ENCODE measurements at places on chromosomes 5 and 9.

- no peak for DNase-seq
Observed at GRCh38 chr5:75510417-75510835, 1.0 kb downstream of the CERT1 start.

- no peak for DNase-seq
Observed at GRCh38 chr5:24161559-24161958, 483.2 kb downstream of the CDH10 start.

DNA sequence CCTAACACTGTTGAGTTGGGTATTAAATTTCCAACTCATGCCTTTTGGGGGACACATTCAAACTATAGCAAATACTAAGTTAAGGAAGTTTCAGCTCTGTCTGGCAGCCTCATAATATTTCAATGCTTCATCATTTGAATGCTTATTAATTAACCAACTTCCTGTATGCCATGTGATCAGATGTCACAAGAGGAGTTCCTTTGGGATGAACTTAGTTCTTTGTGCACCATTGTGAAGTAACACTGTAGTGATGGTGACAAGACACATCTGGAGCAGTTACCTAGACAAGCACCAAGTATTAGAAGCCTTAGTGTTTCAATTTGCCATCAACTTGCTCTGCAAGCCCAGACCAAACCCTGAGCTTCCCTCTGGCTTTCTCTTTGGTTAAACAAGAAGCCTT lies 90.7 kb upstream of the IL12B start:
- no peak for DNase-seq

DNA sequence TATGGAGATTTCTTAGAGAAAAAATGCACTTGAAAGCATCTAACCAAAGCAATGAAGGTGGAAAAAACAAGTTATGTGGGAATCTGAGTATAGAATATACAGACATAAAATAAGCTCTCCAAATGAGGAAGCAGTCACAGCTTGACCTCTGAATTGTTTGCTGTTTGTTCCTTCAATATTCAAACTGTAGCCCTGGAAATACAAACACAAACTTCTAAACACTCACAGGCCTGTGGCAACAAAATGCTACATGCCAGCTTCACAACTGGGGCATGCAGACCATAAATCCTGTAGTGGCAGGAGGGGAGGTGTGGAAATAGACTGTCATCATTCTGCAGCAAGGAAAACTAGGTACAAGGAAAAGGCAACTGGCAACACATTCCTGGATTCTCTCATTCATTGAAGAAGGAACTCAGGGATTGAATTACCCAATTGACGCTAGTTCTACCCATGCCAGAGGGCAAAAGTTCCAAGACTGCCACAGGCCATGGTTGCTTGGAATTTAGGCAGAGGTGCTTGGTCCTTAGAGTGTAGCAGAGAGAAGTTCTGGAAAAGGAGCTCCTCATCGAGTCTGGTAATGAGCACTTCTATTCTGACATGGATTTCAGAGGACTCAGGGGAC lies 349.6 kb downstream of the PDE4D start:
- DNase-seq: no peak

GRCh38 chr9:6845880-6846279 lies 88.1 kb downstream of the KDM4C start:
- DNase-seq: no peak

DNA sequence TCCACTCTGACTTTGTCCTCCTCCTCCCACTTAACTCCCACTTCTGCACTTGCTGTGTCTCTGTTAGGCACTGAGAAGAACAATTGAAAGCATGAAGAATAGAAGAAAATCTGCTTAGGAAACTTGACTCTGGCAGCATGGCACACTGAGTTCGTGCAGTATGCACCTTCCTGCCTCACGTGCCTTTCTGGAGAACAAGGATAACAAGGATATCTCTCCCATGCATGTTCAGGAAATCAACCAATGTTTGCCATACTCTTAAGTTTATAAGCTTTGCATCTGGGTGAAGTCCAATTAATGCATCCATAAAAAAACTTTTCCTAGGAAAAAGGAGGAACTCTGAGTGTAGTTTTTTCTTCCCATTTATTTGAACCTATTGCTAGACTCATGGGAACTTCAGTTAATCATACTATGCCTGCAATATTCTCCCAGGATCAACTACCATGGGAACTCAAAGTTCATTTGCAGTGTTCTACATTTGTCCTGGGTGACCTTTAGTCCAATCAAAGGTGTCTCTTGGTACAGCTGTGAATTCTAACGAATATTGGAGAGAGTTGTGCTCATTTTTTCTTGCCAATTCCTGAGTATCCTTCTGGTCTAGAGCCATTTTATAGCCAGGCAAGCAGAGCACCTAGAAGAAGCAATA lies 227.0 kb downstream of the ENC1 start:
- no peak for DNase-seq

GRCh38 chr9:100216178-100216787 lies 117.2 kb downstream of the INVS start:
- no peak for DNase-seq

- DNase-seq: no peak
Observed at GRCh38 chr5:145737578-145737977, 97.6 kb downstream of the PRELID2 start.

DNA sequence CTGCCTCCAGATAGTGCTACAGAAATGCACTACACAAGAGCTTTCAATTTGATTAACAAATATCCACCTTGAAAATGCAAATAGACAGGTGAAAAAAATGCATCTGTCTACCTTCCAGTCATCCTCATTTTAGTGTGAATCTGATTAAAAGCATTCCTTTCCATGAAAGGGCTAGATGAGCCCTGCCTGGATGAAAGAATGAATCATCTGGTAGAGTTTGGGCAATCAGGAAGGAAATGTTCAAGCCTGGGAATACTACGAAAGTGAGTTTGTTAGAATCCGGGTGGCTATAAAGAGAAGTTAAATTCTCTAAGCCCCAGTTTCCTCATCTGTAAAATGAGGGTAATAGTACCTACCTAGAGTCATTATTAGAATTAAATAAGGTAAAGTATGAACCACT lies 142.6 kb downstream of the FAM114A2 start:
- no peak for DNase-seq

DNA sequence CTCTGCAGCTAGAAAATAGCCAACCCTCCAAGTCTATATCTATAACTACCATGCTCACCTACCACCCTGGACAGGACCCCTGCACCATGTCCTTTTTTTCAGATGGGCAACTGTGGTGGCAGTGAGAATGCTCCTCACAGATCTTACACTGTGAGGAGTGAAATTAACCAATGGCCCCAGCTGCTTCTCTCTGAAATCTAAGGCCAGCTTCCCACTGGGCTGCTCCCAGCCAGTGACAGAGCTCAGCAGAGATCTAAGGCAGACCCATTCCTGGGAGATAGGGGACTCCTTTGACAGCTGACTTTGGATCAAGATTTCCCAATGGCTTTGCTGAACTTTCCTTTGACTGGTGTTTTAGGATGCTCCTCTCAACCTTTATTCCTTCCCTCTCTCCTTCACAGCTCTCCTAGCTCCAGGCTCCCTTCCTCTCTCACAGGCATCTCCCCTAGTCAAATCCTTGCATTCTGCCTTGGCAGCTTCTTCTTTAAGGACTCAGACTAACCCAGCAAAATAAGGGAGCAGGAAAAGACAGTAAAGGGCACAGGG lies 1.6 kb upstream of the ARAP3 start:
- no peak for DNase-seq

DNA sequence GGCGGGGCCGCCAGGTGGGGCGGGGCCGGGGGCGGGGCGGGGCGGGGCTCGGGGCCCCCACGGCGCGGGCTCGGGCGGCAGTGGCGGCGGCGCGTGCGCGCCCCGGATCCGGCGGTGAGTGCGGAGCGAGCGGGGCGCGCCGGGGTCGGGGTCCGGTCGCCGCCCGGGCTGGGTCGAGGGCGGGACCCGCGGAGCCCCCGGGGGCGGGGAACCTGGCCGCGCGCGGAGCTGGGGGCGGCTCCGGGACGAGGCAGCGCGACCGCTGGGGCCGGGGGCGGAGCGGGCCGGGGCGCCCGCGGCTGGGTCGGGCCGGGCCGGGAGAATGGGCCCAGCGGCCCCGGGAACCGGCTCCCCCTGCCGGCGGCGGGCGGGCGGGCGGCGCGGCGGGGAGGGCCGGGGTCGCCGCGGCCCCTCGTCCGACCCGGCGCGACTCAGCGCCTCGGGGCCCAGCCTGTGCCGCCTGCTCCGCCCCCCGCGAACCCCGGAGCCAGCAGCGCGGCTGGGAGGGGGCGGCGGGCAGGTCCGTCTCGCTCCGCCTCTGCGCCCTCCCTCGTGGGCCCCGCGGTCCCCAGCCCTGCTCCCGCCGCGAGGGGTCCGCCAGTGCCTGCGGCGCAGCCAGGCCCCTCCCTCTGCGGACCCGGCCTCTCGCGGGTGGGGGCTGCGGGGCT lies 3.1 kb downstream of the EGFL7 start:
- peak; percentile 32 for DNase-seq

- DNase-seq: no peak
Observed at GRCh38 chr5:82584631-82585030, 306.5 kb upstream of the RPS23 start.

DNA sequence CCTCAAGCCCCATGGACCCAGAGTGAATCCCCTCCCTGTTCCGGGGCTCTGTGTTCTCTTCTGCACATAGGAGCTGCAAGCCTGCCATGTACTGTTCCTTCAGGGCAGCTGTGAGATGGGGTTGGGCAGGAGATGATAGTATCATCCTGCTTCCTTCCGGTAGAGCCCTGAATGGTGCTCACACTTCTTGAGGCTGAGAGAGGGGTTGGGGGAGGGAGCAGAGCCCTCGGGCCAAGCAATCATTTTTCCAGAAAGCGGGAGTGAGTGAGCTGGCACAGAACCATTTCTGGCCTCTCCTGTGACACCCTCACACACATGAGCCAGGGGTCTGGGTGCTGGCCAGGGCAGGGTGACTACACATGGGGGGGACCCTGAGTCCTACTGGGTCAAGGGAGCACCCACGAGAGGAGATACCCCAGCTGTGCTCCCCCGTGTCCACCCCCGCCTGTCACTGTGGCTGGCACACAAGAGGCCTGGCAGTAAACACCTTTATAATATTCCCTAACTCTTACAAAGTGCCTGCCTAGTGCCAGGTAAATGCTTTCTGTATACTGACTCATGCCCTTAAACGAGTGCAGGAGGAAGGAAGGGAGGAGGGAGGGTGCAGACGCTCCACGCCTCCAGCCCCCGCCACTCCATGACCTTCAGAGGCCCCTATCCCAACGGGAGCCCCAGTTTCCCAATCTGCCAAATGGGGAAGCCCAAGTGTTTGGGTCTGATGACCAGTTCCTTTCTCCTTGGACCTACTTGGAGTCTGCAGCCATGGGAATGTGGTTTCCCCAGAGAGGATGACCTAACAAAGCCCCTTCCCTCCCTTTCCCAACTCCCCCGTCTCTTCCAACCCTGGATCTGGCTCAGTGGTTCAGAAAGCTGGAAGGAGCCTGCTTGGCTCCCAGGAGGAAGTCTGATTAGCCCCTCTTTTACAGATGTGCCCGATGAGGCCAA lies 15.5 kb downstream of the AKNA start:
- DNase-seq: peak; percentile 17

DNA sequence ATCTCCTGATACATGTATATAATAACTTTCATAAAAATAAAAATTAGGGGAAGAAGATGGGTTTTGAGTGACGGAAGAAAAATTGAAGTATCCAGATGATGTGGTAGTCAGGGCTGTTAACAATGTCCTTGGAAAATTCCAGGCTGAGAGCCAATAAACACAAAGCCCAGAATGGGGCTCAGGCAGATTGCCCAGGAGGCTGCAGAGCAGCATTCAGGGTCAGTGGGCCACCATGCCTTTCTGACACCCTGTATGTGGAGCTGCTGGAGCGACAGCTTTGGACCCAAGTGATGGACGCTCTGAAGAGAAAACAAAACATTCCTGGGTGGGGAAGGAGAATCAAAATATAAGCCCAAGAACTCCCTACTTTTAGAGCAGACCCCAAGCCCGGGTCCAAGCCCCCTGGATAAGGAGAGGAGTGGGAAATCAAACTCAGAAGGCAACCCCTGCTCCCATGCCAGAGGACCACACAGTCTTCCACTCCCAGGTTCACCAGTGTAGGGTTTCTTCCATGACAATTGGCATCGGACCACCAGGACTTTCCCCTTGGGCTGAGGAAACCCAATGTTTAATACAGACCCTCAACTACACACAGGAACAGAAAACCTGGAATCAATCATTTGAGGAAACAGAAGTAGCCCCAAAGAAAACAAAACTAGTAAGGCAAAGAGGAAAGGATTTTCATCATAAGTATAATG lies 45.7 kb upstream of the SPATA31C2 start:
- no peak for DNase-seq

DNA sequence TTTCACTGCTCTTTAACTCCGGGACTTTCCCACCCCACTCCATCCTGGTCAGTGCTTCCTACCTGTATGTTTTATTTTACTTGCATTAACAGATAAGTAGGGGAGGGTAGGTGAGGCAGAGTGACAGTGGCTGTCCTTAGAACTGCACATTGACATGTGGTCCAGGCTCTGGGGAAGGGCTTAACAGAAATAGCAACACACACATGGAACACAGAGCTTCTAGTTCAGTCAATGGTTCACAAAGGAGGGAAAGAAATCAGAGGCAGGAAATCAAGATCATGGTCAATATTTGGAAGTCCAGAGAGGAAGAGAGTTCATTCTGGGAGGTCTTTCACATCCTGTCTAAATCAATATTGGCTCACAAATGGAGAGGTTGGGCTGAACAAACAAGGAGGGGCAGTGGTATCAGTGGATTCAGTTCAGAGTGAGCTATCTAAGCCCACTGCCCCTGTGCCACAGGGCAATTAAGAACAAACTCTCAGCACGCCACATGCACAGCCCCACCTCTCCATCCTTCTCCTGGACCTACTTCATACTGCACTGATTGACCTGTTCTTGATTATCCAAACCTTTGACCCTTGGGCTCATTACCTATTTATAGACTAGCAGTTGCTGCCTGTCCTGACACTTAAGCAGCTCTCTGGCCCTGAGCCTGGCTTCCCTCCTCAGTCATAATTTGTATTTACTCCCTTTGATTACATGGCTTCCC lies 6.2 kb upstream of the VPS13A start:
- no peak for DNase-seq

GRCh38 chr9:134061019-134061687 lies 6.7 kb downstream of the BRD3 start:
- DNase-seq: no peak

- no peak for DNase-seq
Observed at GRCh38 chr5:35046774-35047173, 975 bp downstream of the AGXT2 start.

Measured in activated gamma-delta T cell (primary cell).